ENCODE measurements at places on chromosomes 5 and 9. TPM values are rescaled to one million over a fixed set of nuclear protein-coding genes. Genes with fewer than 3 reads are reported as not detected.
A peak's percentile ranks its signal among the peaks of the same experiment; 100 is the strongest.

DNA sequence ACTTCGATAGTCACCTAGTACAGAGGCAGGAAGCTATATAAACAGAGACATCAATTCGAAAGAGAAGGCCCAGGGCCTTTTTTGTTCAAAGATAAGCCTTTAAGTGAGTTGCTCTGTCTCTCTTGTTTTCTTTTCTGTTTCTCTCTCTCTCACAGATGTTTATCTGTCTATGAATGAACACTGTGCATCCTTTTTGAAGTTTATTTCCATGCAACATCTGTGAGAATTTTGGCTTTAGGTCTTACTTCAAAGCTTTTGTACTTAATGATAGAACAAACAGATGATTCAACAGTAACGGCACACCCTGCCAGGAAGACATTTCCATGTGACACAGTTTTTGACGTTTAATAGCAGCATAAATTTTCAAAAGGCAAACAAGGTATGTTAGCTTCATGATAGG is 1413.1 kb upstream of the CDH6 start:
- no peaks in the 10 kb centered on the region for H3K4me1 ChIP-seq
- no peaks in the 10 kb centered on the region for H3K27me3 ChIP-seq
- no peaks in the 10 kb centered on the region for H3K36me3 ChIP-seq
- no peak overlapping the region for H3K27ac ChIP-seq

DNA sequence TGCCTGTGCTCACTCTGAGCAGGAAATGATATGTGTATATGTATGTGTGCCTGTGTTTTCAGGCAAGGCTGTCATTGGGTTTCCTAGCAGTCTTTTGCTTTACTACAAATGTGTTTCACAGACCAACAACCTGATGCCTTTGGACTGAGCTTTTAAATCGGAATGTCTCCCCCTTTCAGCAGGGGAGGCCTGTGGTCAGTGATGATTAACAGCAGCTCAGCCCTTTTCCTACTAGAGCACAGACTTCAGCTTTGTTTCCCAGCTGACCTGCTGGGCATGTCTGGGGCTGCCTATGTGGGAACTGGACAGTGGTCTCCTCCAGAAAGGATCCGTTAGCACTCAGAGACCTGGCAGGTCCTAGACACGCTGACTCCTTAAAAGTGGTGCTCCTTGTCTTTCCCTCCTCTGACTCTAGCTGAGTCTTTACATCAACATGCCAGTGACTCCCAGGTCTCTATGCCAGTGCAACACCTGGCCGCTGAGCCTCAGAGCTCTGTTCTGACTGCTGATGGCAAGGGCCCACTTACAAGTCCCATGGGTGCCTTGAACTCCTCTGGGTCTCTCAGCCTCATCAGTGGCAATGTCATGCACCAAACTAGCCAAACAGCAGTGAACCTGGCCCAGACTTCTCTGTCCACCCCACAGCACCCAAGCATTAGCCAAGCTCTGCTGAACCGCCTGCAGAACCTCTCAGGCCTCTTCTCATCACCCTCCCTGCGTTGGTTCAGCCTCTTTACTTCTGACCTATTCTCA is 7.7 kb downstream of the MACROH2A1 start:
- H3K27me3 ChIP-seq: no peaks in the 10 kb centered on the region
- no peak overlapping the region for H3K4me3 ChIP-seq
- peak overlapping the region; percentile 55 for H3K27ac ChIP-seq
- peaks cover 20% of the 10 kb centered on the region for H3K36me3 ChIP-seq
- DNase-seq: peak; percentile 95

The SAPCD2 gene
- 6.4 TPM for polyA plus RNA-seq

DNA sequence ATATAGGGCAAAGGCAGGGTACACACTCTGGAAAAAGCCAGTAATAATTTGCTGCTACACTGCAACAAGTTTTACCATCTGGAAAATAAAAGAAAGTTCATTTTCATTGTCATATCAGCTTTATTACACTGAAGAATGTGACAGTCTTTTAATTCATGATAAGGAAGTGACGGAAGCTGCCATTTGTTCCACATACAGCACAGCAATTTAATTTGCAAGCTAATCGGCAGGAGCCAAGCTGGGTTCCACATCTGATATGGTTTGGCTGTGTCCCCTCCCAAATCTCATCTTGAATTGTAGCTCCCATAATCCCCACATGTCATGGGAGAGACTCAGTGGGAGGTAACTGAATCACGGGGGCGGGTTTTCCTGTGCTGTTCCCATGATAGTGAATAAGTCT is 16.5 kb downstream of the PRELID2 start:
- no peaks in the 10 kb centered on the region for H3K27me3 ChIP-seq
- H3K36me3 ChIP-seq: peaks cover 2% of the 10 kb centered on the region
- H3K4me3 ChIP-seq: no peak overlapping the region
- DNase-seq: no peak
- no peak overlapping the region for H3K27ac ChIP-seq
- H3K4me1 ChIP-seq: no peaks in the 10 kb centered on the region

DNA sequence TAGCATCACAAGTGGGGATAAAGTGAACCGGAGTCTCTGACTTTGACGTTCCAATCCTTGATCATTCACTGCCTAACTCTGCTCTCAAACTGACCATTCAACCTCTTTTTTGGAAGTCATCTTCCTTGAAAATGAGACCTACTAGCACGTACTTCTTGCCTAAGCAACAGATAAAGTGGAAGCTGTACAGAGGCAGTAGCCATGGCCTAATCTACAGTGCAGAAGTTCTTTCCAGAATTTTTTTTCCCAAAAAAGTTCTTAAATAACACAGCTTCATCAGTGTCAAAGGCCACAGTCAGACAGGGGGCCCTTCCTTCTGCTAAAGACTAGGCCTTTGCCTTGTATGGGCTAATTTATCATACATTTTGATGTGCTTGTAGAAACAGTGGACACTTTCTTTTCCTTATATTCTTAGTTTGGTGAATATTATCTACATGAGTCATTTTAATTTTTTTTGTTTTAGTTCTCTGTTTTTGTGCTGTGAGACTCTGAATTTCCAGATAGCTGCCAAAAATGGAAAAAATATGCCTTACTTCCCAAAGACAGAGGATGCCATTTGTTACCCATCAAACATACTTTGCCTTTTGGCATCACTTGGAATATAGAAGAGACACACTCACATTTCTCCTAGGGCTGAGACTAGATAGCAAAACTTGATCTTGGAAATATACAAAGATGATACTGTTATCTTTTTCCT is 96.3 kb upstream of the VCAN start:
- H3K4me1 ChIP-seq: peaks cover 3% of the 10 kb centered on the region
- no peak overlapping the region for H3K27ac ChIP-seq
- no peaks in the 10 kb centered on the region for H3K36me3 ChIP-seq
- H3K4me3 ChIP-seq: no peak overlapping the region
- no peaks in the 10 kb centered on the region for H3K27me3 ChIP-seq
- DNase-seq: peak; percentile 10

DNA sequence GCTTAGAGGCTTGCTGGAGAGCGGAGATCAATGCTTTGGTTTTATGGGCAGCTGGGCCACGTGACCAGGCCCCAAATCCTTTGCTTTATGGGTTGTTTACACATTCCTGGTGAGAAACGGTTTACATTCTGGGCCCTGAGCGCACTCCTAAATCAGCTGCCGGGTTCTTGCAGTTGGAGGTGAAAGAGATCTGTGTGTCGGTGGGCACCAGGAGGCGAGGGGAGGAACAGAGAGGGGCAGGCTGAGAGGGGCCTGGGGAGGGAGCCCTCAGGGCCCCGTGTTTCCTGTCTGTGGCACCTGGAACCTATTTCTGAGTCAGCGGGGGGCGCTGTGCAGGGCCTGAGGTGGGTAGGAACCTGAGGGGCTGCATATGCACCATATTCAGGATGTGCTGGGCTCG is 63.5 kb upstream of the HAND1 start:
- DNase-seq: no peak
- peaks cover 34% of the 10 kb centered on the region for H3K27me3 ChIP-seq
- no peaks in the 10 kb centered on the region for H3K4me1 ChIP-seq

The SLC36A2 gene
- polyA plus RNA-seq: not detected

The BARHL1 gene
- not detected for polyA plus RNA-seq

- no peak overlapping the region for H3K27ac ChIP-seq
- no peak for DNase-seq
- H3K4me1 ChIP-seq: no peaks in the 10 kb centered on the region
- peaks cover 23% of the 10 kb centered on the region for H3K36me3 ChIP-seq
- no peak overlapping the region for H3K4me3 ChIP-seq
- no peaks in the 10 kb centered on the region for H3K27me3 ChIP-seq
These were observed 16.2 kb downstream of the ANKS6 start for GRCh38 chr9:98780059-98780749.

The ACER2 gene
- 0.66 TPM for polyA plus RNA-seq

DNA sequence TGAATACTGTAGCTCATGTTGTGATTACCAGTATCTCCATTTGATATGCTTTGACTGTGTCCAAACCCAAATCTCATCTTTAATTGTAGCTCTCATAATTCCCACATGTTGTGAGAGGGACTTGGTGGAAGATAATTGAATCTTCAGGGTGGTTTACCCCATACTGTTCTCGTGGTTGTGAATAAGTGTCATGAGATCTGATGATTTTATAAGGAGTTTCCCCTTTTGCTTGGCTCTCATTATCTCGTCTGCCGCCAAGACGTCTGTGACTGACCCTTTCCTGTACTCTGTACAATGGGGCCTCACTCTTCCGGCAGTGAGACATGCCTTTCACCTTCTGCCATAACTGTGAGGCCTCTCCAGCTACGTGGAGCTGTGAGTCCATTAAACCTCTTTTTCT is 59.3 kb downstream of the TRIO start:
- no peaks in the 10 kb centered on the region for H3K27me3 ChIP-seq
- peaks cover 15% of the 10 kb centered on the region for H3K36me3 ChIP-seq
- DNase-seq: no peak
- H3K4me3 ChIP-seq: no peak overlapping the region
- H3K4me1 ChIP-seq: peaks cover 45% of the 10 kb centered on the region
- H3K27ac ChIP-seq: peak overlapping the region; percentile 80

GRCh38 chr9:128001779-128002298 is 21.1 kb upstream of the EEIG1 start:
- DNase-seq: peak; percentile 89
- H3K4me1 ChIP-seq: peaks cover 9% of the 10 kb centered on the region
- no peak overlapping the region for H3K4me3 ChIP-seq
- H3K27ac ChIP-seq: peak overlapping the region; percentile 71
- H3K27me3 ChIP-seq: no peaks in the 10 kb centered on the region

- no peak overlapping the region for H3K4me3 ChIP-seq
- DNase-seq: no peak
- H3K36me3 ChIP-seq: no peaks in the 10 kb centered on the region
- no peaks in the 10 kb centered on the region for H3K4me1 ChIP-seq
- no peak overlapping the region for H3K27ac ChIP-seq
These were observed 158.9 kb downstream of the FAM174A start for GRCh38 chr5:100694100-100694499.

DNA sequence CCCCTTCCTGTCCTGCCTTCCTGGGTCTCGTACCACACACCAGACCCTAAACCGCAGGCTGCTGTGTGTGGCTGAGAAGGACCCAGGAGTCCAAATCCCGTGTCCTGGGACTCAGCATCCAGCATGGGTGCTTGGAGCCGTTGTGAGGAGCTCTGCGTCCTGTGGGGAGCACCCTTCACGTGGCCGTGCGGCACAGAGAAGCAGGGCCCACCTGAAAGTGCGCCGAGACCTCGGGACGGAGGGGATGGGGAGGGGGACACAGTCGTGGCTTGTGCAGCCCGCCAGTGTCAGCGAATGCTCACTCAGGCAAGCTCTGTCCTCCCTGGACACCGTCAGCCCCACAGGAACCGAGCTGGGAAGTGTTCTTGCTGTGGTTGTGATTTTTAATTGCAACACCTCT is 244.6 kb downstream of the CACNA1B start:
- no peak overlapping the region for H3K27ac ChIP-seq
- no peaks in the 10 kb centered on the region for H3K4me1 ChIP-seq
- H3K36me3 ChIP-seq: no peaks in the 10 kb centered on the region
- DNase-seq: no peak
- H3K4me3 ChIP-seq: no peak overlapping the region

DNA sequence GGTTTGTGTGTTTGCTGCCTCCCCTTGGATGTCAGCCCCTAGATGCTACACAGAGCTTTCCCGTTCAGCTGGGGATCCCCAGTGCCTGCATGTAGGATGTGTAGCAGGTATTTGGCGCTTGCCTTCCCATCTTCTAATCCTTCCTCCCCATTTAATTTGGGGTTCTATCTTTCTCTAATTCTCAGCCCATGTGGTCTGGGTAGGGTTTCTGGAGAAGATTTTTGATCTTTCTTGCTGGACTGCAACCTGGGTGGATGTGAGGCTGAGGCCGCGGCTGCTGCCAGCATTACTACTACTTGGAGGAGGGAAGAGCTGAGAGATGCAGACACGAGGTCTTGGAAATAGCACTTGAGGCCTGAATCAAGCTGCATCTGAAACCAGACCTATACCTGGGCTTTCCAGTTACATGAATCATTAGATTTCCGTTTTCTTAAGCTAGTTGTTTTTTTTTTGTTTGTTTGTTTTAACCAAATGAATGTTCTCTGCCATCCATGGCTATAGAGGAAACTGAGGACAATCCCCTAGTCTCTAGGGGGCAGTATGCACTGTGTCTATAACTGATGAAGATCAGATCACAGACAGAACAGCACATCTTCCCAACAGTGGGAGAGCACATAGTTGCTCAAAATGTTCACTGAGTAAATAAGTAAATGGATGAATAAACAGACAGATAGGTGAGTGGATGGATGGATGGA is 178.6 kb downstream of the FGF18 start:
- H3K27me3 ChIP-seq: peaks cover 12% of the 10 kb centered on the region
- no peak overlapping the region for H3K4me3 ChIP-seq
- H3K4me1 ChIP-seq: peaks cover 8% of the 10 kb centered on the region
- DNase-seq: no peak
- H3K27ac ChIP-seq: no peak overlapping the region

- no peak for DNase-seq
- H3K4me1 ChIP-seq: no peaks in the 10 kb centered on the region
- H3K4me3 ChIP-seq: no peak overlapping the region
- no peak overlapping the region for H3K27ac ChIP-seq
These were observed 26.6 kb downstream of the ENHO start for GRCh38 chr9:34496149-34496712.

DNA sequence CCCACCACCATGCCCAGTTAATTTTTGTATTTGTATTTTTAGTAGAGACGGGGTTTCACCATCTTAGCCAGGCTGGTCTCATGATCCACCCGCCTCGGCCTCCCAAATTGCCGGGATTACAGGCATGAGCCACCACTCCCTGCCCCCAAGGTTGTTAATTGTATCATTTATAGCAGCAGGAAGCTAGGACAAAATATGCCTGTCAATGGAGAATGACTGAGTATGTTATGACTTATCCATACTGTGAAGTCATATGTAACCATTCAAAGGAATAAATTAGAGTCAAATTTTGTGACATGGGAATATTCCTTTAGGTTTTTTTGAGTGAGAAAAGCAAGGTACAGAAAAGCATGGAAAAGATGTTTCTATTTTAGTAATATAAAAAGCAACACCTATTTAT is 3.9 kb upstream of the DAB2 start:
- no peaks in the 10 kb centered on the region for H3K36me3 ChIP-seq
- peaks cover 6% of the 10 kb centered on the region for H3K4me1 ChIP-seq
- no peak for DNase-seq
- no peaks in the 10 kb centered on the region for H3K27me3 ChIP-seq
